ENCODE measurements at places on chromosomes 13 and 19.

- no peak for DNase-seq
Measured at GRCh38 chr19:14950421-14950820, 9.1 kb downstream of the OR7C2 start.

DNA sequence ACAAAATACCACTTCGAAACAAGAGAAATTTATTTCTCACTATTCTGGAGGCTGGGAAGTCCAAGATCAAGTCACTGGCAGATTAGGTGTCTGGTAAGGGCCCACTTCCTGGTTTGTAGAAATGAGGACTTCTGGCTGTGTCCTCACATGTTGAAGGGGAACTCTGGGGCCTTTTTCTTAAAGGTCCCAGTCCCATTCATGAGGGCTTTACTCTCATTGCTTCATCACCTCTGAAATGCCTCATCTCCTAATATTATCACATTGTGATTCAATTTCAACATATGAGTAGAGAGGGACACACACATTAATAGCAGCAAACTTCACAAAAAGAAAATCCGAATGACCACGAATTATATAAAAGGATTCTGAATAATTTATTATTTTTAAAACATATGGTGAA is 21.6 kb upstream of the SIGLEC14 start:
- DNase-seq: no peak

GRCh38 chr13:25702386-25702785 is 330.6 kb downstream of the ATP8A2 start:
- no peak for DNase-seq

DNA sequence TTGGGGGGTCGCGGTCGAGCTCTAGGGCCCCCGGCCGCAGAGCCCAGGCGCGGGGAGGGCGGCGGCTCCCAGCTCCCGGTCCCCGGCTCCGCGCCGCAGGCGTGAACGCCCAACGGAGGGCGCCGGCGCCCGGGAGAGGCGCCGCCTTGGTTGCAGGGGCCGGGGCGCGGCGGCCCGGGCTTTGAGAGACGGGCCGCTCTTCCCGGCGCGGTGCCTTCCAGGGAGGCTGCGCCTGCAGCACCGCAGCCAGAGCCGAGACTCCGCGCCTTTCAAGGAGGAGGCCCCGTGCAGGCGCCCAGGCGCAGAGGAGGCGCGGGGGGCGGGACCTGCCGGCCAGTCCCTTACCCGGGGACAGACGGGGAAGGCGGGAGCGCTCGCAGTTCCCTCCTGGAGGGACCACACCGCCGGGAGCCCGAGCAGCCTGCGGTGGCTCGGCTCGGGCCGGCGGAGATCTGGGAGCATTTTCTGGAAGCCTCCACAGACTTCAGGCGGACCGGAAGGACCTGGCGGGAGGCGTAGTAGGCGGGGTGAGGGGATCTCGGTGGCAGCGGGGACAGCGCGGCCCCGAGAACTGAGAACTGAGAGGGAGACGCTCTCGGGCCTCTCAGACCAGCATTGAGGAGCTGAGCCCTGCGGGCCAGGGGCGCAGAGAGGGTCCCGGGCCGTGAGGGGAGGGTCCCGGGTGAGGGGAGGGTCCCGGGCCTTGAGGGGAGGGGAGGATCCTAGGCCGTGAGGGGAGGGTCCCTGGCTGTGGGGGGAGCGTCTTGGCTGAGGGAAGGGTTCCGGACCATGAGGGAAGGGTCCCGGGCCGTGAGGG is 25.5 kb upstream of the MCF2L start:
- DNase-seq: peak; percentile 8

- no peak for DNase-seq
Measured at GRCh38 chr19:33674626-33675367, 53.0 kb downstream of the CHST8 start.

DNA sequence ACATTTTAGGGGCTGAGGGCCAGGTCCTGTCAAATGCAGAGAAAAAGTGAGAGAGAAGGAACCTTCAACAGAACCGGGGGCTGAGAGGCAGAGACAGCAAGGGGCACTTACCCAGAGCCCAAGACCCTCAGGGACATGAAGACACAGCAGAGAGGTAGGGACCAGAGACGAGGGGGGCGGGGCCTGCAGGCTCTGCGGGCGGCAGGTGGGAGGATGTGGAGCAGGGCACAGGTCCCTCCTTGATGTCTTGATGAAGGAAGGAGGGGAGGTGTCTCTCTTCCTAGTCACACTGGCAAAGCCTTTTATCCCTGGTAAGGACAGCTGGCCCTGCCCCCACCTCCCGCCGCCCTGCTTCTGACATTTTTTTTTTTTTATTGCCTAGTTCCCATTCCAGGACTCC is at the start of gene KLK14:
TSS of gene KLK14 (minus strand) at position 277 of the 400 bp plus-strand sequence. CDS start at position 4, 273 bp downstream.
- DNase-seq: no peak

GRCh38 chr19:45293682-45294081 is 29.0 kb downstream of the CKM start:
- DNase-seq: no peak

GRCh38 chr13:50843257-50844083 is at the start of gene DLEU7:
TSS of gene DLEU7 (minus strand) at chr13:50843692. CDS start at chr13:50843646, 46 bp downstream.
- DNase-seq: no peak

DNA sequence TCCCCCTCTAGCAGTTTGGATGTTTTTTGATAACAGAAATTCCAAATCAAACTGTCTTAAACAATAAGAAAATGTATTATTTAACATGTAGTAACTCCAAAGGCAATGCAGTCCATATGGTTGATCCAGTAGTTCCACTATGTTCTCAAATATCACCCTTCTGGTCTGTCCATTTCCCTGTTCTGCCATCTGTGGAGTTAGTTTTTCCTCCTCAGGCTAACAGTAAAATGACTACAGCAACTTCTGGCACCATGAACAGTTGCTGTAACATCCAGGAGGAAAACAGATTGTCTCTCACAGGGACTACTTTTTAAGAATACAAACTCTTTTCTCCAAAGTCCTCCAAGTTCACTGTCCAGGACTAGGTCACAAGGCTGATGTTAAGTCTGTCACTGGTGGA is 455.4 kb downstream of the FGF14 start:
- no peak for DNase-seq

DNA sequence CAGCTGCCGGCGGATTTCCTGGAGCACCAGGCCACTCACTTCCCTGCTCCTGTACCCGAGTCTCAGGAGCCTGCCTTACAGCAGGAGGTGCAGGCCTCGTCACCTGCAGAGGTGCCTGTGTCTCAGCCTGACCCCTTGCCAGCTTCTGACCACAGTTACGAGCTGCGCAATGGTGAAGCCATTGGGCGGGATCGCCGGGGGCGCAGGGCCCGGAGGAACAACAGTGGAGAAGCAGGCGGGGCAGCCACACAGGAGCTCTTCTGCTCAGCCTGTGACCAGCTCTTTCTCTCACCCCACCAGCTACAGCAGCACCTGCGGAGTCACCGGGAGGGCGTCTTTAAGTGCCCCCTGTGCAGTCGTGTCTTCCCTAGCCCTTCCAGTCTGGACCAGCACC is 3.3 kb downstream of the ZNF574 start:
- DNase-seq: no peak

- DNase-seq: no peak
Measured at GRCh38 chr19:19115954-19116353, 22.3 kb downstream of the TMEM161A start.

GRCh38 chr13:51955281-51955771 is 55.9 kb downstream of the ATP7B start:
- DNase-seq: no peak

- no peak for DNase-seq
Measured at GRCh38 chr13:33766329-33767123, 51.4 kb upstream of the RFC3 start.

DNA sequence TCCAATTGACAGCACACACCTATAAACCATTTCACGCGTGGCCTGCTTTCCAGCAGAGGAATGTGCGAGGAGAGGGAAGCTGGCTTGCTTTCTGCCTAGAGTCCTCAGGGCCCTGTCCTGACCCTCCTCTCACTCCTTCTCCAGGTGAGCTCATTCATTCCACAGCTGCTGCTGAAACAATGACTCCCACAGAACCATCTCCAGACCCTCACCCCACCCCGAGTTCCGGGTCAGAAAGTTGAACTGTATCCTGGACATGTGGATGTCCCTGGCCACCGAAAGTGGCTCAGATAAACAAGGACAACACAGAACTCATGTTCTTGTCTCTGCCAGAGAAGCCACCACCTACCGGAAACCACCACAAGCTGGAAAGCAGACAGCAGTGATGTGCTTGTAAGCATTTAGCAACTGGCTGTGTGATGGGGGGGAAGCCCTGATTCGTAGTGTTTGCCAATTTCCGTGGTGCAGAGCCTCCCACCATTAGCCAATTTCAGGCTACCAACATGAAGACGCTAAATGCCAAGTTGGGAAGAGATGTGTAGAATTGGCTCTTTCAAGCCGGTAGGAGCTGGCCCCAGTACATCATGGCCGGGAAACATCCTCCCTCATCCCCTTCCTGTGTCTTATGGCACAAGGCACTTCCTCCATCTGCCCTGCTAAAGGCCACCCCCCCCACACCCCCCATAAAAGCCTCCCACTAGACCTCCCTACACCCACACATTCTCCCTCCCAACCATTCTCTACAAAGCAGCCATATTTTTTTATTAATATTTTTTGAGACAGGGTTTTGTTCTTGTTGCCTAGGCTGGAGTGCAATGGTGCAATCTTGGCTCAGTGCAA is 5.0 kb downstream of the SYCE2 start:
- no peak for DNase-seq

GRCh38 chr13:109900320-109900719 is 113.9 kb upstream of the IRS2 start:
- DNase-seq: no peak

GRCh38 chr19:15782211-15782610 is 5.2 kb upstream of the OR10H5 start:
- no peak for DNase-seq

DNA sequence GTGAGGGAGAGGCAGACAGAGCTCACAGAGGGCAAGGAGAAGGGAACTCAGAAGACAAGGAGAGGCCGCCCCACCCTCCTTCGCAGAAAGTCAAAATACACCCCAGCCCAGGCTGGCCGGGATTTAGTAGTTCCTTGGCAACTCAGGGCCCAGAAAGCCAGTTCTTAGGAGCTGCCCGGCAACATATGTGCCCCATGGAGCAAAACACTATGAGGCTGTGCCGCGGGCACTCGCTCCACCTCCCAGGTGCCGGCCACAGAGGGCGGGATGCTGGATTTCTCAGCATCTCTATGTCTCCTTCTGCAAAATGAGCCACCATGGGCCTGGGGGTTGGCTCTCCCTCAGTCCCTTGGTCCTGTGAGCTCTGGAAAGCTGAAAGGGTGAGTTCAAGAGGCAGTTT is 93.8 kb upstream of the CACNA1A start:
- DNase-seq: no peak

DNA sequence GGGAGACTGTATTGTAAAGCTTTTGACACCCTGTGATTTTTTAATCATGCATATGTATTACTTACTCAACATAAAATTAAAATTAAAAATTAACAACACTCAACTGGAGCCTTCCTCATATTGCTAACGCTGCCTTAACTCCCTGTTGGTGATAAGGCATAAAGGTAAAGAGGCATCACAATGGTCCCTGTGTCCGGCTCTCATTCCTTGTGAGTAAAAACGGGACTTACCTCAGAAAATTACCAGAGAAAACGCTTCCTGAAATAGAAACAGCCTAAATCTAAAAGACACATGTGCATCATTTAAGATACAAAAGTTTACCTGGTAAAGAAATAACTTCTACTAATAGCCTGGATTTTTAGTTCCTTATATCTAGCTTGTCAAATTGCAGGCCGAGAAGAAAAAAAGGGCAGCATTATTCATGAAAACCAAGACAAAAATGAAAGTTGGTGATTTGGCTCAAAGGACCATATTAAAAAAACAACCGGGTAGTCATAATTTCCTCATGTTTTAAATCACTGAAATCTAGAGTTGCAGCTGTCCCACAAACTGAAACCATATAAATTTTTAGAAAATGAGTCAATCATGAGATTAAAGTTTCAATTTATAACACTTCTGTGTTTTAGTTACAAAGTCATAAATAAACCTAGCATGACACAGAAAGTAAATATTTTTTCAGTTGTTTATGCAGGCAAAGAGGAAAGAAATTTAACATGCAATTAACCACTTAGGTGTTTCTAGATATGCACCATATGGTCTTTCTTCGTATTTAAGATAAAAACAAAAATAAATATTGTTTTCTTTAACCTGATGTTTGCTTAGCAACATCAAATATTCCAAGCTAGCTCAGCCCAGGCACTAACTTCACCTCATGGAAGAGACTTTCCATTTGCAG is 94.7 kb downstream of the MIPEP start:
- DNase-seq: no peak

DNA sequence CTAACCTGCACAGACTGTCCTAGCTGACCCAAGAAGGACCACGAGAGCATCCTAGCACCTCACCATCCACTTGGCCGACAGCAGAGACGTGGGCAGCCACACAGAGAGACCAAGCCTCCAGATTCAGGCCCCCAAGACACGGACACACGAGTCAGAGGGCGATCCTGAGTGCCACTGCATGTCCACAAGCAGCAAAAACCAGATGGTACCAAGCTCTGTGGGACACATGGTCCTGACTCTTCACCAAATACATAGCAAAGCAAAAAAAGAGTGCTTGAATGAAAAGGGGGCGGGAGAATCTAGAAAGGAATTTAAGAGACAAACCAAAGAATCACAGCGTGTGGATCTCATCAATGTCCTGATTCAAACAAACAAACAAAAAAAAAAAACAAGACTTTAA is 45.2 kb downstream of the MLLT1 start:
- no peak for DNase-seq

DNA sequence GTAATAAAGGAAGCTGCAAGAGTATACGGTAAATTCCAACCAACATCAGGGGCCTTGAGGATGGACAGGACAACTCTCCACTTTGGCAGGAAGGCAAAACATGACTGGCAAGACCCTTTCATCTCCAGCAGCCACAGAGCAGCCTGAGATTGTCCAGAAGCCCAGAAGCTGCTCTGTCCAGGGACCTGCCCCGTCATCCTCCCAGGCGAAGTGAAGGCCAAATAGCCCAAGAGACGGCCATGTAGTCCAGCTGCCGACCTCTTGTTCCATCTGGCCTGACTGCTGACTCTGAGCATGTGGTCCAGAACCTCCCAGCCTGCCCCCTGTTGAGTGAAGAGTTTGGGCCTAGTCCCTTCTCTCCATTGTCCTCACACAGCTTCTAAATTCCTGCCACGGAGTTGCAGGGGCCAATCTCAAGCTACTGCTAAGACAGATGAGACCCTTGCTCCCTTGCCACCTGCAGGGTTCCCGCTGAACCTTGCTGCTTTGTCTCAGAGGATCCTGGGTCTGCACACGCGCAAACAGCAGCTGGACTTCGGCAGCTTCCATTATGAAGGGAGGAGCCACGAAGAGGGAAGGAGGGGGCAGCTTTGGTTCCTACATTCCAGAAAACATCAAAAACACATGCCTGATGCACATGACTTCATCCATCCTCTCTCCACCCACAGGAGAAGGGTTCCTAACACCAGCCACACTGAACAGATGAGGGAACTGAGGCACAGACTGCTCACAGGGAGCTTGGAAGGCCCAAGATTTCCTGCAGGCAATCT is 196.9 kb downstream of the KATNAL1 start:
- no peak for DNase-seq

DNA sequence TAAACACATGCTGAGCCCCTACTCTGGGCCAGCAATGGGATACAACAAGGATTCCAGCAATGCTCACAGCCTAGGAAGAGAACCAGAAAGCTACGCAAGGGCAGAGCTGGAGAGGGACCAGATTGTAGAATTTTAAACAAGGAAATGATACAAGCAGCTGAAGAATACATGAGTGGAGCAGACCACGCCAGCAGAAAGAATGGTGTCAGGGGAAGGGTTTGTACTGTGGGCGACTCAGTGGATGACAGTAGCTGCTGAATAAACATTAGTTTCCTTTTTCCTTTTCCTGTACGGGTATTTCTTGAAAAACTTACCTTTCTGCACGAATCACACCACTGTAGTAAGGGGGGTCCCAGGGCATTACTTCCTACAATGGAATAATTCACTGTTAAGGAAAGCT is 30.7 kb downstream of the MIPEP start:
- no peak for DNase-seq
